ENCODE measurements at places on chromosomes 2 and 18.

DNA sequence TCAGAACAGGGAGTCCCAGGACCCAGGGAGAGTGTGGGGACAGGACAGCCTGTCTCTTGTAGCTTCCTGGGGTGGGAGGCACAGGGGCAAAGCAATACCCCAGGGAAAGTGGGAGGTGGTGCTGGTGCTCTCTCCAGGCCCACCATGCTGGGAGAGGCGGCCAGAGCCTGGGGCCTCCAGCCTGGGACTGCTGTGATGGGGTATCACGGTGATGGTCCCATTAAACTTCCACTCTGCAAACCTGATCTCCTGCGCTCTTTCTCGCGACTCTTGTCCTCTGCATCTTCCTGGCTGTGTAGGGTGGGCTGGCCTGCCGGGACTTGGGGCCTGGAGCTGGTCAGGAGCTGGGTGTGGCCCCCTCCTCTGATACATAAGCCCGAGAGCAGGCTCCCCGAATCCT, 8.0 kb upstream of the CAPN10 start:
- DNase-seq = no peak

DNA sequence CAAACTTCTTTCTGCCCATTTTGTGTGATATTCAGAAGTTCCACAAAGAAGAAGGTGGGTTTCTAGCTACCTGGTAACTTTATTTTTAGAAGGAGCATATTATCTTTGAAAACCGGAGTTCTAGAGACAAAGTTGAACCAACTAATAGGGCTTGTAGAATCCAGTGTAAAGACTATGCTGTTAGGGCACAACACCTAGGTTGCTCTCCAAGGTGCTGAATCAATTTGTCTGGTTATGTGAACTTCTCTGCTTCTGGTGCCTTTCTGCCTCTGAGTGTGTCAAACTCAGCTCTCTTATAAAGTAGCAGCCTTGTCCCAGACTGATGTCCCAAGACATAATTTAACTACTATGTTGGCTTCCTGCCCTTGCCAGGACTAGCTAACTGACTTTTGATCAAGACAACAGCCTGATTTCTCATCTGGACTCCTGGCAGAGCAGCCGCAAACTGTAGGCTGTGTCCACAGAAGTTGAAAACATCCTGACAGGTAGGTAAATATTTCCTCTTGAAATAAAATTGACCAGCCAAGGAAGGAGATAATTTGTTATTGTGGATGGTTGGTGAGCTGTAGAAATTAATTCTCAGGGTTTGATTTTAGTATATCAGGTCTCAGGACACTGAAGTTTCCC, 119.4 kb downstream of the CYRIA start:
- DNase-seq = no peak

DNA sequence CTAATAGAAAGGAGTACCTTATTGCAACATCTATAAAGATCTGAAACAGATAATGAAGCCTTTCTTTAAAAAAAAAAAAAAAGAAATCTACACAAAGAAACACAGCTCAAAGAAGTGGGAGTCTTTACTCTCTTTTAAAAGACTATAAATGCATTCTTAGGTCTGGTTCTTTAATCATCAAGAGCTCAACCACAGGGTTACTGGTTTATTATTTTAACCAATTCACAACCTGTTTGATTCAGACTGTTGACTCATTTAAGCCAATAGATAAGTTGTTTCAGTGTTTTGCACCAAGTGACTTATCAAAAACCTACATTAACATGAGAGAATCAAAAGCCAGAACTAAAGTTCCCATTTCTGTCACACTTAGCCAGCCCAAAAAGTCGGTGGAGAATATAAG, 93.1 kb downstream of the TCF4 start:
- DNase-seq = no peak

DNA sequence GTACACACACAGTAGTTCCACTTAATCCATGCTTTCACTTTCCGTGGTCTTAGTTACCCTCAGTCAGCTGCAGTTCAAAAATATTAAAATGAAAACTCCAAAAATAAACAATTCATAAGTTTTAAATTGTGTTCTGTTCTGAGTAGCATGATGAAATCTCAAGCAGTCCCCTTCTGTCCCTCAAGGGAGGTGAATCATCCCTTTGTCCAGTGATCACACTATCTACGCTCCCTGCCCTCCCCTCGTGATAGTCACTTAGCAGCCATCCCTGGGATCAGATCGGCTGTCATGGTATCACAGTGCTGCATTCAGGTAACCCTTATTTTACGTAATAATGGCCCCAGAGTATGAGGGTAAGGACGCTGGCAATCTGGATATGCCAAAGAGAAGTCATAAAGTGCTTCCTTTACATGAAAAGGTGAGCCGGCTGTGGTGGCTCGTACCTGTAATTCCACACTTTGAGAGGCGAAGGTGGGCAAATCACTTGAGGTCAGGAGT, 5.8 kb upstream of the RTN4 start:
- no peak for DNase-seq

- no peak for DNase-seq
These were observed 245.2 kb downstream of the EIPR1 start for GRCh38 chr2:3132466-3132865.

- no peak for DNase-seq
These were observed 210.5 kb upstream of the HDAC4 start for GRCh38 chr2:239611222-239611795.

- DNase-seq = no peak
These were observed 44.6 kb downstream of the UBE2E3 start for GRCh38 chr2:181025004-181025403.

DNA sequence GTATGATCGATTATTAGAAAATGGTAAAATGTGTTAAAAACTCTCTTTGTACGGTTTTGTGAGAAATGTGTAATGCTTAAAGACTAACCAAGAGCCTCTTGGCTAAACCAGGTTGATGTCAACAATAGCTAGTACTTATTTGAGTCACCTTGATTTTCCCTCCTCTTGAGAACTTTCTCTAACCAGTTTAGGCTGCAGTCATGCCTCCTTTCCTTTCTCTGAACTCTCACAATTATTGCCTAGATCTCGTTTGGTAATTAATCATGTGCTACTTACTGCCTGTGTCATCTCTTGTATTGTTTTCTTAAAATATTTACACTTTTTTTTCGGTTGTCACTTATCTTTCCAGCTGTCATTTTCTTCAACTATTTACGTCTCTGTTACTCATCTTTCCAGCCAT, 1.1 kb upstream of the EPC2 start:
- DNase-seq = no peak

DNA sequence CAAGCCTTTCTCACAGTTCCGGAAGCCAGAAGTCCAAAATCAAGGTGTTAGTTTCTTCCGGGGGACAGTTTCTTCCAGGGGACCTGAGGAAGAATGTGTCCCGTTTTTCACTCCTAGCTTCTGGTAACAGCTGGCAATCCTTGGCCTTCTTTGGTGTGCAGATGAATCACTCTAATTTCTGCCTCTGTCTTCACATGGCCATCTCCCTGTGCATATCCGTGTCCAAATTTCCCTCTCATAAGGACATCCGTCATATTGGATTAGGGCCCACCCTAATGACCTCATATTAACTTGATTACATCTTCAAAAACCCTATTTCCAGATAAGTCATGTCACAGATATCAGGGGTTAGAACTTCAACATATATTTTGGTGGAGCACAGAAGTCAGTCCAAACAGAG, 141.4 kb downstream of the ZEB2 start:
- DNase-seq = no peak

DNA sequence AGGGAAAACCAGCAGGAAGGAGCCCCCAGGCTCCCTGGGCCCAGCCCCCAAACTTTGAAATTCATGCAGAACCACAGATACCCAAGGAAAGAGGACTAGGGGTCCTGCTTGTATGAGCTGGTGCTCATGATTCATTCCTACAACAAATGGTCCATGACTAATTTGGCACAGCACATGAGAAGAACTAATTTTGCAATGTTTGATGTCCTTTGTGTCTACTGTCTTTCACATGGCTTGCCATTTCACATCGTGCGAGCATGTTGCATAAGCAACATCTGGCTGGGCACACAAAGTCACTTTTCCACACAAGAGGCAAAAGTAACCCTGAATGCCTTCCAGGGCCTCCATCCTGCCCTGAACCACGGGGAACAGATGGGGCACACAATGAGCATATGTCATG, 149.6 kb upstream of the APCDD1 start:
- no peak for DNase-seq

GRCh38 chr2:218387369-218388194, 5.5 kb downstream of the SLC11A1 start:
- DNase-seq = no peak

DNA sequence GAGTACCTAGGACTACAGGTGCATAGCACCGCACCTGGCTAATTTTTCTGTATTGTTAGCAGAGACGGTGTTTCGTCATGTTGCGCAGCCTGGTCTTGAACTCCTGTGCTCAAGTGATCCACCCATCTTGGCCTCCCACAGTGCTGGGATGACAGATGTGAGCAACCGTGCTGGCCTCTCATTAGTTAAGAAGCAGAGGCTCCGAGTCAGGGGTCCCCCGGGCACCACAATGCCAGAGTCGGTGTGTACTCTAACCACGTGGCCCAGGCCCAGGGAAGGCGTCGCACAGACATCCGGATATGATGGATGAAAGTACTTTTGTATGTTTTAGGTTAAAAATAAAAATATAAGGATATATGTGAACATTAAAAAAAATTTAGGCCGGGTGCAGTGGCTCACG, 28.3 kb upstream of the HPCAL1 start:
- no peak for DNase-seq

DNA sequence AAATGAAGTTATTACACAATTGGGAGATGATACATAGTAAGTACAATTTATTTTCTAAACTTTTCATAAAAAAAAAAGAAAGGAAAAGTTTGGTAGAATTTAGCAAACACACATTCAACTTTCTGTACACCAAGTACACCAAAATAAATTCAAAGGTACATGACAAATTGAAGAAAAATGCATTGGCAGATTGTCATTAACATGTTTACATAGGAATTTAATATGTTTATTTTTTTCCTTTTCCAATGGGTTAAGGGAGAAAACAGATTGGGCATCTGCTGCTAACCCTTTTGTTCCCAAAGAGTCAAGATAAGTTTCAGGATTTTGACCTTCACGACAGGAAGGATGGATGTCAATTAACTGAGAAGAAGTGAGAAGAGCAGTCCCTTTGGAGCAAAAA, 620.4 kb downstream of the XIRP2 start:
- no peak for DNase-seq

DNA sequence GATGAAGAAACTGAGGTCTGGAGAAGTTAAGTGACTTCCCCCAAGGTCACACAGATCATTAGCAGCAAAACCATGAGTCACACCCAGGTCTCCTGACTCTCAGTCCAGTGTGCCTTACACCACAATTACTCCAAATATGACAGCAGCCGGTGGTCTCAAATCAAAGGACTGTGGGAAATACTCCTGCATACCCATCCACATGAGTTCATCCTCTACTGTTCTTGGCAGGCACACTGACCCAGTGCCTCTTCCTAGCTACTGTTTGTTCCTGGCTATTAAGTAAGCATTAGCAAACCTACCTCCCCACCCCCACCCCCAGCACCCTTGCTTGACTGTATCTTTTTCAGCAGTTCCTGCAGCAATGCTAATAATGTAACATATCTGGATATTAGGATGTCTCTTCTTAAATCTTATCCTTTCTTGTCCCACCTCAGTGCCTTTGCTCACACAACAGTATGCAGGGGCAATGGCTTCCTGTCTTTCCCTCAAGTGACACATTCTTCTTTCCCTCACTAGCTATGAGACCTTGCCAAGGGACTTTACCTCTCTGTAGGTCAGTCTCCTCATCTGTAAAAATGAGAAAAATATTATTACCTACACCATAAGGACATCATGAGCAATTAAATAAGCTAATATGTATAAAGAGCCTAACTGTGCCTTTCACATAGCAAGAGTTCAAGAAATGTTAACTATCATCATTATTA, 46.2 kb downstream of the FAM98A start:
- no peak for DNase-seq

GRCh38 chr2:78260861-78261260, 738.7 kb upstream of the LRRTM4 start:
- DNase-seq = no peak

GRCh38 chr2:28557389-28558131, 61.7 kb downstream of the PLB1 start:
- no peak for DNase-seq

DNA sequence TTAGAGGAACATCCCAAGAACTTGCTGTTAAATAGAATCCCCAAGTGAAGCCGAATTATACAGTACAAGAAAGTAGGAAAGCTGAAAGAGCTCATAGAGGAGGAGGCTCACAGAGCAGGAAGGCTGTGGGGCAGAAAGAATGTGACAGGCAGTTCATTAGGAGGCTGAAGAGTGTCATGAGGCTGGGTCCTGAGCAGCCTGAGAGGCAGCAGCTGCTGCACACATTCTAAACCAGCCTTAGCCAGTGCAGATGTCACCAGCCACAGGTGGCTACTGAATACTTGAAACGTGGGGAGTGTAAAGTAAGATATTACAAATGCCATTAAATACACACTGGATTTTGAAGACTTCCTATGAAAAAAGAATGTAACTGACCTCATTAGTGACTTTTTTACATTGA, 490.2 kb upstream of the KLHL29 start:
- no peak for DNase-seq

DNA sequence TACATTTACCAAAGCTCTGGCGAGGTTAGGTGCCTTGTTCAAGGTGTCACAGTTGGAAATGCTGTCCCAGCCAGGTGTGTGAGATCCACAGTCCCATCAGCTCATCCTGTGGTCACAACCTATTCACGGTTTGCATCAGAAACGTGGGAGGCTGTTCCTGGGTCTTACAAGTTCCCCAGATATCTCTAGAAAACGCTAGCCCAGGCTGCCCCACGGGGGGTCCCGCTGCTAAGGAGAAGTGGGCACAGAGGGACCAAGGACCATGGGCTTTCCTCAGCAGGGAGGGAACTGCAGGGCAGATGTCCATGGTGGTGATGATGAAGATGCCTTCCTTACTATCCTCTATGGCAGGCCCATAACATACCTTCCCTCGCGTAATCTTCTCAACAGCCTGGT, 649 bp downstream of the FECH start:
- no peak for DNase-seq

- DNase-seq = no peak
These were observed 588 bp downstream of the OTX1 start for GRCh38 chr2:63051042-63051794.

DNA sequence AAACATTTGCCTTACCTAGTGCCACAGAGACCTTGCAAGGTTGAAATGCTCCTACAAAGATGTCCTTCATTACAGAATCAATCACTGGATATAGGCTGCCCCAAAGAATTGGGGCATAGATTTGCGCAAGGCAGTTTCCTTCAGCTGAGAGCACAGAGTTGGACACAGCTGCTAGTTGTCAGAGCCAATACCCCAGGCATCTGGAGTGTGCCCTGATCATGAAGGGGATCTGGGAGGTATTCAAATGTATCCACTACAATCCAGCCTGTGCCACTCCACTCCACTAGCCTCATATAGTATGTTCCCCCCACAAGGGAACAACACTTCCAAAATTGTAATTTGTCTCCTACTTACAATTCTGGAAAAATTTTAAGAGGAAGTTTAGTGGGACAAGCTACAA, 62.3 kb upstream of the ITPRID2 start:
- DNase-seq = no peak

GRCh38 chr2:193442293-193442692, 1247.6 kb upstream of the TMEFF2 start:
- no peak for DNase-seq
